ENCODE measurements at places on chromosomes 7 and 10.

DNA sequence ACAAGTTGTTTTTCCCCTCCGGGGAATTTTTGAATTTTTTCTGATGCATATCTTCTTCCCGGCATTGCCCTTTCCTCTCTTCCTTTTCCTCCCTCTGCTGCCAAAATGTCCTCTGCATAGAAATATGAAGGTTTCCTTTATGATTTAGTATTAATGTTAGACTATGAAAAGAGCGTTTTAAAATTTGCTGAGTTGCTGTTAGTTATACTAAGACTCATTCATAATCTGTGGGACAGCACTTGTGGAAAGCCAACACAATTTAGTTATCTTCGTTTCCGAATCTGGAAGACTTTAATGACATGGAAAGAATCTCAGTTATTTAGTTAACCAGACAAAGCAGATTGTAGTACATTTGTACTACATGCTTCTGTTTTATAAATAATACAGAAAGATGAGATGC is 25.0 kb downstream of the POU6F2 start:
- no peak for DNase-seq

- DNase-seq: no peak
These were observed 809.2 kb downstream of the NXPH1 start for GRCh38 chr7:9242636-9243035.

DNA sequence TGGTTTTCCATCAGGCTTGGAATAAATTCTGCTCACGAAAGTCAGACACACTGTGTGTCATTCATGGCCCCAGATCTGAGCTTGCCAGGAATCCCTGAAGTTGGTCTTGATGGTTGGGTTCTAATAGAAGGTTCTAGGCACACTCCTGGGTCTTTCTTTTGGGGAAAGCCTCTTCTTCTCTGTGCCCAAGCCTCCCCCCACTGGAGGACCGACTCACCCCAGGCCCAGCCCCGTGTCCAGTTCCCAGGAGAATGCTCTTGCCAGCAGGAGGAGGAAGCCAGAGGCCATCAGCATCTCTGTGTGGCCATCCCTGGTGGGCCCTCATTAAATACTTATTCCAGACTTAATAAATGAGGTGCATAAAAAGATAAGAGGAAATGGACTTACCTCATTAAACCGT is 548.0 kb downstream of the TCERG1L start:
- no peak for DNase-seq

DNA sequence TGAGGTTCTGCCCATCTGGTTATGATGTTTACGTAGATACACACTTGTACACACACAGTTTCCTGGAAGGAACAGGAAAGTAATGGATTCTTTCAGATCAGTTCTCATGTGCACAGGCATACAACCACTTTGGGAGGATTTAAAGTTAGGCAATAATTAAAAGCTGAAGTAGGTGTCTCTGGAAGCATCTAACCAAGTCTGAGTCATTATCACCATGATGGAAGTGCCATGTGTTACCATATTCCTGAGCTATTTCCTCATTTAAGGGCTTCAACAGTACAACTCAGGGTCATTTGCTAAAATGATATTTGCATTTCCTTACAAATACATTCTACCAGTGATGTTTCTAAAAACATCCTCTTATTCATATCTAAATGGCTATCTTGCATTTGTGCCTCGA is 41.4 kb upstream of the BET1 start:
- no peak for DNase-seq

- DNase-seq: no peak
These were observed 105.3 kb downstream of the PTPN20 start for GRCh38 chr10:47016564-47016963.

GRCh38 chr7:2260820-2261219 is 18.8 kb downstream of the NUDT1 start:
- no peak for DNase-seq

- DNase-seq: no peak
These were observed 63.0 kb downstream of the ABRAXAS2 start for GRCh38 chr10:124864421-124865193.

DNA sequence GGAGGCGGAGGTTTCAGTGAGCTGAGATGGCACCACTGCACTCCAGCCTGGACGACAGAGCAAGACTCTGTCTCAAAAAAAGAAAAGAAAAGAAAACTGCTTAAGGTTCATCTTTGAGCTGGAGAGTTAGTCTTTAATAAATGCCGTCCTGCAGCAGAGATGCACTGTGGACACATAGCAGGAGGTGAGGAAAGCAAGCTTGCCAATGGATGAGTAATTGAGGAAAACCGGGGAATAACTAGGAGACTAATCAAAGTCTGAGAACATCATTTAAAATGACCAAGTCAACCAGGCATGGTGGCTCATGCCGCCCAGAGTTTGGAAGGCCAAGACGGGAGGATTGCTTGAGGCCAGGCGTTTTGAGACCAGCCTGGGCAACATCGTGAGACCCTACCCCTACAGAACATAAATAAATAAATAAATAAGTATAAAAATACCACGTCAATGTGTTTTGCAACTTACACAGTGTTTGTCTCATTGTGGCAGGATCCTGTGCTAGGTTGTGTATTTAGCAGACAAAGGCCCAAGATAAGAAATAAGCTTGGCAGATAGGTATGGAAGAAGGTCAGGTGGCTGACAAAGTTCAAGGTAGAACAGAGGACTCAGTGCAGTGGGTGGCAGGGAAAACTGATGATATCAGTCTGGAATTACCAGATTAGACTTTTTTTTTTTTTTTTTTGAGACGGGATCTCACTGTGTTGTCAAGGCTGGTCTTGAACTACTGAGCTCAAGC is 115.7 kb upstream of the KMT2C start:
- DNase-seq: no peak

DNA sequence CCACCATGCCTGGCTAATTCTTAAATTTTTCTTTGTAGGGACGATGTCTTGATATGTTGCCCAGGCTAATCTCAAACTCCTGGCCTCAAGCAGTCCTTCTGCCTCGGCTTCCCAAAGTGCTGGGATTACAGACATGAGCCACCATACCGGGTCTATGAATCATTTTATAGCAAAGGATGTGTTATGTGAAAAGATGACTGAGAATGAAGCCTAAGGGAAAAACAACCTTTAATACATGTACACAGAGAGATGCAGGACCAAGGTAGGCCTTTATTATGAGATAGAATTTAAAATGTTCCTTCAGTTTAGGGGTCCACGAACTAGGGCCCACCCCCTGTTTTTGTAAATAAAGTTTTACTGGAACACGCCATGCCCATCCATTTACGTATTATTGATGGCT is 41.0 kb downstream of the UBE2H start:
- DNase-seq: no peak

- DNase-seq: no peak
These were observed 100.0 kb upstream of the AMPH start for GRCh38 chr7:38731215-38731614.

- DNase-seq: no peak
These were observed 95.0 kb downstream of the WDFY4 start for GRCh38 chr10:48779546-48780152.

DNA sequence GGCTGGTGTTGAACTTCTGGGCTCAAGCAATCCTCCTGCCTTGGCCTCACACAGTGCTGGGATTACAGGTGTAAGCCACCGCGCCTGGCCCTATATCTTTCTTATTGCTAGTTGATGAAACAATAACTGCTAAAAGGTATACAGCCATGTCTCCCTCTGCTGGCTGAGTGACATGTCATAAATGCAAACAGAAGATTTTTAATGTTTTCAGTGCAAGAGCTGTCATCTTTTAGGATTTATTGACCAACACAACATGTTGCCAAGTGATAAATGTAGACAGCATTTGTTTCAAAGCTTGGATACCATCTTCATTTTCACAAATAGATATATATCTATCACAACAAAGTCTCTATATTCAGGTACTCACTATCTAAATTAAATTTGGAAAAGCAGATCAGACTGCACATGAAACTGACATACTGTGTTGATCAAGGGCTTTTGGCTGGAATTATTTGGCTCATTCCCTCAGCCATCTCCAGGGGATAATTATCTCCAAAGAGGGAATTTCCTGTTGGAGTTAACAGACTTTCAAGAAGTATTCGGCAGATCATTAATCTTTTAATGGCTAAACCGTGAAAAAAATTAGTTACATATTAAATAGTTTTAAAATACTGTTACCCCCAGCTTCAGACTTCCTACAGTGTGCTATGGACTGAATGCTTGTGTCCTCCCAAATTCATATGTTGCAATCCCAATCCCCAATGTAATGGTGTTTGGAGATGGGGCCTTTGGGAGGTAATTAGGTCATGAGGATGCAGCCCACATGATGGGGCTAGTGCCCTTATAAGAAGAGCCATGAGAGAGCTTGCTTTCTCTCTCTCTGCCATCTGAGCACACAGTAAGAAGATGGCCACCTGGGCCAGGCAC is 41.3 kb upstream of the SRPK2 start:
- peak; percentile 1 for DNase-seq

DNA sequence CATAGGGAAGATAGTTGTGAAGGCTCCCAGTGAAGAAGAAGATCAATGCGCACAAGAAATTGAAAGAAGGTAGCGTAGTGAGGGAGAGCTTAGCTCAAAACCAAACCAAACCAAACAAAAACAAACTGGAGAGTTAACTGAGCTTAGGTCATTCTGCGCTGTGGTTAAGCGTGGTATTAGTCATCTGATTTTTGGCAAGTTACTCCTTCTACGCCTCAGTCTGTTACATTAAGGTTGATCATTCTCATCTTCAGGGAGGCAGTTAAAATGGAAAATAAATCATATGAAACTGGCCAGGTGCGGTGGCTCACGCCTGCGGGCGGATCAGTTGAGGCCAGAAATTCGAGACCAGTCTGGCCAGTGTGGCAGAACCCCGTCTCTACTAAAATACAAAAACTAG is 259.7 kb downstream of the EXOC4 start:
- DNase-seq: no peak
